ENCODE measurements at places on chromosomes 12 and 14.

- DNase-seq, result no peak
Observed at GRCh38 chr14:48714366-48714765, 871.8 kb downstream of the RPS29 start.

DNA sequence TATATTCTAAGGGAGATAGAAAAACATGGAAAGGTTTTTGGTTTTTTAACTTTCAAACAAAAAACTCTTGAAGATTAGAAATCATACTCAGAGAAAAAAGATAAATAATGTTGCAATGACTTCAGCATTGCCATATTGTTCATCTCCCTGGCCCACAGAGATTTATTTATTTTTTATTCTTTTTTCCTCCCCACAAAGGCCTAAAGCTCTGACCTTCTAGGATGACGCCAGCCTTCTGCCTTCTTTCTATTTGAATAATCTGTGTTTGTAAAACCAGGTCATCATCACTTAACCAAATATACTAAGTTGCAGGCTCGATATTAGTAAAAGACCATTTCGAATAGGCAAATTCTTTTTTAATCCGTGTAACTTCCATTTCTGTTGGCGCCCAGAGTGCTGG is 4.4 kb upstream of the DCP1B start:
- no peak for DNase-seq

- no peak for DNase-seq
Observed at GRCh38 chr14:89267163-89267562, 149.9 kb downstream of the FOXN3 start.

GRCh38 chr12:112901271-112901670 is 5.5 kb upstream of the OAS1 start:
- no peak for DNase-seq

DNA sequence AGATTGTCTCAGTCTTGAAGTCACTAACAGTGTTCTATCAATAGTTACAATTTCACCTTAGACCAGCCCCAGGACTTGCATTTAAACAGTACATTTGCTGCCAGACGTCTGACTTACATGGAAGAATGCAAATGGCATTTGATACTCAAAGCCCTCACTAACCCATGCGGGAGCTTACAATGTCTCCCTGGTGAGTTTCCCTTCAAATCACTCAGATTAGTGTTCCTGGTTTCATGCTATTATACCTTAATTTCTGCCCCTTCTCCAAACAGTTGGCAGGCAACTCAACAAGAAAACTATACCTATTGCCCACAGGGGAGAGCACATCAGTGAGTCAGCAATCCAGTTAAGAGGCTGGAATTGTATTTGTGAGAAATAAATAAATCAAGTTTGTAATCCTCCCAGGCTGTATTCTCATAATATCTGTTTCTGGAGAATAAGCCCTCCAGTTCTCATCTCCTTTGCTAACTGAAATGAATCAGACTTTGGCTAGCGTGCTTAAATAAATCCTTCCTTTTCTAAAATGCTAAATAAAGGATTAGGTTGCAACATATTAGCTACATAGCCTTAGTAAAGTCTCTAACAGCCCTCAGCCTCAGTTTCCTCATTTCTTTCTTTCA is 23.7 kb downstream of the GSTZ1 start:
- DNase-seq, result no peak

- no peak for DNase-seq
Observed at GRCh38 chr14:69137843-69138535, 14.9 kb downstream of the DCAF5 start.

GRCh38 chr12:6540181-6540877 is 6.0 kb downstream of the GAPDH start:
- no peak for DNase-seq

DNA sequence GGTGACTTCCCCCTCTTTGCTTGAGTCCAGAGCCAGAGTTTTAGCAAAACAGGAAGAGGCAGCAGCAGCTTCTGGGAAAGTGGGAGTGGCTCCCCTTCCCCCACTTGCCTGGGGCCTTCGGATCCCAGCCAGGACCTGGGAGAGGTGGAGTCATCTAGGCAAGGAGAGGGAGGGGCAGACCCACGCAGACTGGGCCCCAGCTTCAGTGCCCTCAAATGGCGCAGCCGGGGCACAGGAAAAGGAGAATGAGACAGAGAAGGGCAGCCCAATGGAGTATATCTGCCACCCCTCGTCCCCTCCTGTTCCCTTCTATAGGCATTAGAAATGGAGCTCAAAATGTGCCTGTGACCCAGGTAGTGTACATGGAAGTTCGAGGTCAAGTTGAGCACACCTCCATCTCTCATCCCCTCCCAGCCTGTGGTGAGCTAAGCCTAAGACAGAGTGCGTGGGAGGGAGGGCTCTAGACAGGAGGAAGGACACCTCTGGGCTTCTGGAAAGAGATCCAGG is 9.3 kb upstream of the HDAC7 start:
- DNase-seq, result no peak

DNA sequence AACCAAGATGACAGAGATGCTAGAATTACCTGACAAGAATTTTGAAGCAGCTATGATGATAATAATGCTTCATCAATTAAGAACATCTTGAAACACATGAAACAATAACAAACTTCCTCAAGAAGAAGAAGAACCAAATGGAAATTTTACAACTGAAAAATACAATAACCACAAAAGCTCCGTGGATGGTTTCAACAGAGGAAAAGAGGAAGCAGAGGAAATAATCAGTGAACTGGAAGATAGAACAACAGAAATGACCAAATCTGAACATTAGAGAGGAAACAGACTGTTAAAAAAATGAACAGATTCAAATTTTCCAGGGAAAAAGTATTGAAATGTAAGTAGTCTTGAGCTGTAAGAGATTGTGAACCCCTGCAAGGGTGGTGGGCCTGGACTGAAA is 62.8 kb upstream of the SLC35F4 start:
- no peak for DNase-seq

DNA sequence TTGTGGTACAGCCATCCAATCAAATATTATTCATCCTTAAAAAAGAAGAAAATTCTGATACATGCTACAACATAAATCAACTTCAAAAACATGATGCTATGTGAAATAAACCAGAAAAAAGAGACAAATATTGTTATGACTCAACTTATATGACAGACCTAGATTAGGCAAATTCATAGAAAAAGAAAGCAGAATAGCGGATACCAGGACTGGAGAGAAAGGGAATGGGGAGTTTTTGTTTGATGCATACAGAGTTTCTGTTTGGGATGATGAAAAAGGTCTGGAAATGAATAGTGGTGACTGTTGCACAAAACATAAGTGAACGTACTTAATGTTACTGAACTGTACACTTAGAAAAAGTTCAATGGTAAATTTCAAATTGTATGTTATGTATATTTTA is 82.3 kb downstream of the SPPL3 start:
- DNase-seq, result no peak

- DNase-seq, result no peak
Observed at GRCh38 chr14:64689289-64689688, 14.9 kb upstream of the PLEKHG3 start.

GRCh38 chr12:120658286-120659150 is 18.1 kb downstream of the CABP1 start:
- no peak for DNase-seq

DNA sequence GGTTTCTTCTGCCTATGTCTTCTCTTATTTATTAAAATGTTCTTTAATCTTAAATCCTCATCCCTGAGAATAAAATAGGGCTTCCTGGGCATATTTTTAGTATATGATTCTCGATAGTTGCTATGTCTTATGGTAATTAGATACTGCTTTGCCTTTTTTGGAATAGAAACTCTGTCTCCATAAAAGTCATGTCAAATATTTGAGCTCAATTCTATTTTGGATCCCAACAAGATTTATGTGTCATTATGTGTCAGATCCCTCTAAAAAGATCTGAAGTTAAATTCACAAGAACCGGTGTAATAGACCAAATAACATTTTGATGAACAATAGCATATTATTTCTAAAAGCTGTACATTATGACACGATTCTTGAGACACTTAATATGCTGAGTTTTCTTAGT is 312.5 kb upstream of the PDE3A start:
- DNase-seq, result no peak

GRCh38 chr14:53793790-53794505 is 162.7 kb downstream of the BMP4 start:
- DNase-seq, result no peak

- peak; percentile 51 for DNase-seq
Observed at GRCh38 chr12:109775172-109775881, 57.9 kb downstream of the TRPV4 start.

DNA sequence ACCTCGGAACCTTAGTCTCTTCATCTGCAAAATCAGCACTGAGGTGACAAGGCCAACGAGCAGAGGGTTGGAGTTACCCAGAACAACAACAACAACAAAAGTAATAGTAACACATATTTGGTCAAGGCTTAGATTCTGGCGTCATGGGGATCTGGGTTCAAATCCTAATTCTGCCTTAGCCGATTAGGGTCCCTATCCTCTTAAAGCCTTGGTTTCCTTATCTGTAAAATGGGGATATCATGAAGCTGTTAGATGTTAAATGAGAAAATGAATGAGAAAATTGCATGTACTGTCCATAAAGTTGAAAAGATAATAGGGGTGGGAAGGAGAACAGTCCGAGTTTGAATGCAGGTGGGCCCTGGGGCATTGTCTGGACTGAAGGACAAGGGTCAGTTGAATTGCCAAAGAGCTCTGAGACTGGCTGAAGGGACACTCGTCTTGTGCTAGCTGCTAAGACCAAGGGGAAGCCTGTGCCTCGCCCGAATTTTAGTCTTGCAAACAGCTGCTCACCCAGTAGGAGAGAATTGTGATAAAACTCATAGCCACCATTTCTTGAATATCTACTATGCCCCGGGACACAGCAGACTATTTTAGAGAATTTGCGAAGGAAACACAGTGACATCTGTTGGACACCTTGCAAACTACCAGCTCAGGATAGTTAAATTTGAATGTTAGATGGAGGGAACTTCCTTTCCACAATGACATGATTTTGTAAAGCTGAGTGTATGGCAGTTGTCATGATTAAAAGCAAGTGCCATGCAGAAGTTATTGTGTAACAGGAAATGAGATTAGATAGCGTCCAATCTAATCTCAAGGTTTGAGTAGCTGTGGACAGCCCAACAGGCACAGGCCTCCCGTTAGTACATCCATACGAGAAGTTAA is 6.8 kb upstream of the HNF1A start:
- DNase-seq, result no peak

- no peak for DNase-seq
Observed at GRCh38 chr12:77070382-77070781, 5.0 kb upstream of the E2F7 start.

DNA sequence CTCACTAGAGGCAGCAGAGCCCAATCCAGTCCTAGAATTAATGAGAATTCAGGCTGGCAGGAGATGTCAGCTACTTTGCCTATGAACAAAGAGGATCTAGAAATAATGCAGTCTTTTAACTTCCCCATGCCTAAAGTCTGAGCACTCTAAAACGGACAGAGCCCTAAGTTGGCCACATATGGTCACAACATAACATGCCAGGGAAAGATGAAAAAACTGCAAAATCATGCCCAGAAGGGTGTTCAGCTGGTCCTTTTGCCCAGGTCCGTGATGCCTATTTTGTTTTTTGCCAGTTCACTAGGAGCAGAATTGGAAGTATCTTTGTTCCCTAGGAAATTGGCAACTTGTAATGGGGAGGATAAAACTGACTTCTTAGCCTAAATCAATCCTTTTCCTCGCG is 20.3 kb upstream of the LMNTD1 start:
- no peak for DNase-seq
